ENCODE measurements at places on chromosomes 1 and 21.

DNA sequence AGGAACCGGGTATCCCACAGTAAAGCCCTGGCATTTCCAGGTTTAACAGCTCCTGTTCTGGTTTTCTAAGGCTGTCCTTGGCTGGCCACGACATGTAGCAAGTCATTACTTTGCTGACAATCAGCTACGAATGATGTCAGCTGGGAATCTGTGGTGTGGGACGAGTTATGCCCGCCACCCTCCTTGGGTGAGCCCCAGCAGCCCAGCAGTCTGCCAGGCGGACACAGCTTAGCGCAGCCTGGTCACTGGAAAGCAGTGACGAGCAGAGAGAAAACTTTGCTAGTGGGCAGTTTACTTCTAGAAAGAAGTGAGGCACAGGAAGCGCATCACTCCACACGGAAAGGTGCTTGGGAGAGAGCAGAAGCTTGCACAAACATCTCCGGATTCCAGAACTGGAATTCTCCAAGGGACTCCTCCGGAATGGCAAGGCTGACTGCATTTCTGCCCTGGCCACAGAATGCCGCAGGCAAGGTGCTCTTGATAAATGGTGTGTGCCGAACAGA lies 15.5 kb upstream of the ZNF436 start:
- no peak for DNase-seq

- DNase-seq: peak; percentile 88
Observed at GRCh38 chr1:44036409-44037139, 5.3 kb upstream of the SLC6A9 start.

GRCh38 chr1:159839116-159839849 lies 12.6 kb downstream of the SLAMF8 start:
- DNase-seq: no peak

GRCh38 chr21:43295066-43295958 lies 126.5 kb downstream of the CRYAA start:
- DNase-seq: no peak

- DNase-seq: no peak
Observed at GRCh38 chr1:174225499-174226204, 66.3 kb downstream of the RABGAP1L start.

- DNase-seq: no peak
Observed at GRCh38 chr1:243346016-243346415, 90.2 kb downstream of the SDCCAG8 start.

DNA sequence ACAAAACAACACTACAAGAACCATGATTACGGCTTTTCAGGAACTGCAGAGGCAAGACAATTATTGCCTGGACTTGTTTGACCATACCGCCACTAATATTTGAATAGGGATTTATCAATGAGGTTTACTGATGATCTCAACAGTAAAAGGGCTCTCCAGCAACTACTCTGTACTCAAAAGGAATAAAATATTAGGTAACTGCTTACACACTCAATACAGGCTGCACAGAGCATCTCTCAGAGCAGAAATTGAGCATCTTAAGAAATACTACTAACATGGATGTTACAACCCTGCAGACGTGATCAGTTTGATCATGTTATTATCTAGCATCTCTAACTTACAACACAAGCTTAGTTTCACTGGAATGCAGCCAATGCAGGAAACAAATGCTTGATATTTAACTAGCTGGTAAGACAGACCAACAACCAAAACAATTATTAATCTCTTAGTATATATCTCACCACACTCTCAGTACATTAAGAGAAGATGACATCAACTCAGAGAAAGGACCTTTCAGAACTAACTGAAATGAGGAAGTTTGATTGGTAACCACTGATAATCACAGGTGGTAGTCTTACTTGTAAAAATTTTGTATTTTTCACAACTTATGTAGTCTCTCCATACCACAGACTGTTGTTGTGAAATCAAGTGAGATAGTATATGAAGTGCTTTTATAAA lies 52.2 kb downstream of the PUM1 start:
- no peak for DNase-seq
